ENCODE measurements at places on chromosomes 7 and 10.

DNA sequence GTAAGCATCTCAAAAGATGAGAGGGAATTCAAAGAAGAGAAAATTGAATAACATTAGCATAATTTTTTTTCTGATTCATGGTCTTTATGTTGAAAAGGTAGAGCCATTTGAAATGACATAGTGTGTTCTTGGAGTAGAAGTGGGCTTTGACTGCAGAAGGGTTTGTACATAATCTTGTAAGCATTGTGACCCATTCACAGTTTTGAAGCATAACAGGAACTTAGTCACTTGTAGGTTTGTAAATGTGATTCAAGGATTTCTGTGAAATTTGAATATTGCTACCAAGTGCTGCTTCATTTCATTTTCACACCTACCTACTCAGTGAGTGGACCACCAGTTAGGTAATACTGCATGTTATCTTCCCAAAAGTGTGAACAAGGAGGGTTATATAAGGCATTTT, 68.6 kb downstream of the PON1 start:
- no peak for DNase-seq

- DNase-seq = no peak
These were observed 200.3 kb upstream of the LYZL2 start for GRCh38 chr10:30829901-30830300.

DNA sequence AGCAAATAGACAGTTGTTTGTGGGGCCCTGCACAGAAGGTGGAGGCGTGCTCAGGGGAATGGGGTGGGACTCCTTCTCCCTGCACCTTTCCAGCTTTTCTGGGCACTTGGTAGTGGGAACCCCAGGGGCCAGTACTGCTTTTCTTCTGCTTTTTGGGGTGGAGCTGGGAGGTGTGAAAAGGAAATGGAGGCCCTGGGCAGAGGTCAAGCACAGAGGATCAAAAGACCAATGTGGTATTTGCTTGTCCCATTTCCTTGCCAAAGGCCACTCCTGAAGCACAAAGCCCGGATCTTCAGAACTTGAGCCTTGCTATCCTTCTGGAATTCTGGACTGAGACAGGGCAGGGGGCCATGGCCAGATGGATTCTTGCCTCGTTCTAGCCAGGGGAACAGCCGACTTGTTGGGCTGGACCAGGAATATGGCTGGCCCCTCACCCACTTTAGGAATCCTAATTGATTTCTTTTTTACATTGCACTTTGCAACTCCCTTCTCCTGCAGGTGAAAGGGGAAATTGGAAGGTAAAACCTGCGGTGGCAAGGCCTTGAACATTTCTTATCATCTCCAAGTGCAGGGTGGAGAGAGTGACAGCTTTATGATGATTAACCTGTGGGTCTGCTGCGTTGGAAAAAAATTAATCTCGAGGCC, 26.5 kb downstream of the ADRA2A start:
- DNase-seq = no peak

- DNase-seq = no peak
These were observed 312 bp downstream of the ARL4A start for GRCh38 chr7:12687718-12688171.

DNA sequence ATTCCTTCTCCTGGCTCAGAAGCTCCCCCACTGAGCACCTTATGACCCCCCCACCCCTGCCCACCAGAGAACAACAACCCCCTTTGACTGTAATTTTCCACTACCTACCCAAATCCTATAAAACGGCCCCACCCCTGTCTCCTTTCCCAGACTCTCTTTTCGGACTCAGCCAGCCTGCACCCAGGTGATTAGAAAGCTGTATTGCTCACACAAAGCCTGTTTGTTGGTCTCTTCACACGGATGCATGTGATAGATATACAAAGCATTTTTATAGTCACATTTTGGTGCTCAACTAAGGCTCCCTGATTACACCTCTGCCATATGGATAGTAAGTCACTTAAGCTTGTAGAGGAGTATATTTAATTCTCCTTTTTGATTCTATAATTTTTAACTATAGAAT, 985.8 kb downstream of the REEP3 start:
- no peak for DNase-seq
